ENCODE measurements at places on chromosomes 5 and 9.

GRCh38 chr9:35951736-35952135 lies 6.2 kb downstream of the OR2S2 start:
- DNase-seq = no peak

DNA sequence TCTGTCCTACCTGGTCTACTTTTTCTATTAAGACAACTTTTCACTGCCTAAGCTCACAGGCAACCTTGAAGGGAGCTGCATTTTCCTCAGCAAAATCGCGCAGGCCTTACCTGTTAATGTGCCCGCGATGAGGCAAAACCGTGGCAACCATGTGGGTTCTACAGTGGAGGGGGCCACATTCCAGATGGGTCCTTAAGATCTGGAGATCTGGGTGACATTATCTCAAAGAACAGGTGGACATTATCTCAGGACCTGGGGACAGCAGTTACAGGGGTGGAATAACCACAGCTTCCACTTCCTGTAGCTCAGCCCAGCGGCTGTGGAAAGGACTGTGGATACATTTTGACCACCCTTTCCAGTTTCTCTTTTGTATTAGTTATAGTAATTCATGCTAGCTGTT lies 112.8 kb upstream of the PTCH1 start:
- no peak for DNase-seq

DNA sequence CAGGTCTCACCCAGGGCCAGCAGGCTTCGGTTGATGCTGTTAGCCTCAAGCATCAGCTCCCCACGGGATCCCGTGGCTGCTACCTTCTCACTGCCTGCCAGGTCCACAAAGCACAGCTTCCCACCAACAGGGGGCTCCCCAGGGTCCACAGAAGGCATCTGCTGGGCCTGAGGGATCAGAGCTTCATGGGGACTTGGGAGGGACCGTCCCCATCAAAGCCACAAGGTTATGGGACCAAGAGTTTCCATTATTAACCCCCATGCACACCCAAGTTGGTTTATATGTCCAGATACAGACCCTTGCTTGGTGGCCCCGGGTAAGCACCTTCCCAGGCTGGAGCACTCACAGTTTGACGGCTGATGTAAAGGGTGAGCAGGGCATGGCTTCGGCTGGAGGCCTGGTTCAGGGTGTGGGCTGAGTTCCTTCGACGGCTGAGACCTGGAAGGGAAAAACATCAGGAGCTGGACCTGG lies 3.0 kb downstream of the KIF12 start:
- no peak for DNase-seq

DNA sequence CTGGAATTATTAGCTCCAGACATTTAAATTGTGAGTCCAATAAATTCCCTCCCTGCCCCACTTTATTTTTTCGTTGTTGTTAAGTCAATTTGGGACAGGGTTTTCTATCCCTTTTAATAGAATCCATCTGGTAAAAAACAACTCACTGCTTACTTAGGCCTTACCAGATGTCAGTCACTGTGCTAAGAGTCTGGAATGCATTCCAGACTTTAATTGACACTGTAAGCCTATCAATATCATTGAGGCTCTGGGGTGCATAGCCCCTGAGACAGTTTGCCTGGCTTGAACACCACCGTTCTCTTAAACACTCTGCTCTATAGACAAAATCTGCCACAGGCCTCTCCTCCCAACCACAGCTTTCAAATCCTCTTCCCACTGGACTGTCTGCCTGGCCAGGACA lies 175.9 kb downstream of the NSG2 start:
- DNase-seq = no peak

GRCh38 chr9:61673664-61674381 lies 484.0 kb downstream of the SPATA31A7 start:
- DNase-seq = no peak

Measured in NCI-H187 treated with DMSO at 0.1 percent for 48 hours (cell line).